ENCODE measurements at places on chromosomes 11 and 22.

DNA sequence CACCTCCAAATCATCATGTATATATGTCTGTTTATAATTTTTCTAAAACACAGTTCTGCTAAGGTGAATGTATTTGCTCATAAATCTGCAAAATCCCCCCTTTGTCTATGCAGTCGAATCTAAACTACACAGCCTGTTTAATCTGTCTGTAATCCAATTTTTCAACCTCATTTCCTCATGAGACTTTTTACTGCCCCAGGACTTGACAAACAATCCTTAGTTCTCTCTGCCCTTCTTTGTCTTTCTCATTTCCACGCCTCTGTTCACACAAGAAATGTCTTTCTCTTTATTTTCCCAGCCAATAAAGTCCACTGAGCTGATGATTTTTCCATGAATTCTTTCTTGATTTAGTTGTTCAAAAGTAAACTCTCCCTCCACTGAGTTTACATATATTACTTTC is 1154.3 kb downstream of the FAM181B start:
- DNase-seq: no peak

GRCh38 chr11:124119103-124119502 is 3.9 kb downstream of the VWA5A start:
- DNase-seq: no peak

GRCh38 chr11:110303414-110303826 is 7.0 kb upstream of the RDX start:
- no peak for DNase-seq

GRCh38 chr11:61910187-61911127 is 6.9 kb downstream of the RAB3IL1 start:
- no peak for DNase-seq

DNA sequence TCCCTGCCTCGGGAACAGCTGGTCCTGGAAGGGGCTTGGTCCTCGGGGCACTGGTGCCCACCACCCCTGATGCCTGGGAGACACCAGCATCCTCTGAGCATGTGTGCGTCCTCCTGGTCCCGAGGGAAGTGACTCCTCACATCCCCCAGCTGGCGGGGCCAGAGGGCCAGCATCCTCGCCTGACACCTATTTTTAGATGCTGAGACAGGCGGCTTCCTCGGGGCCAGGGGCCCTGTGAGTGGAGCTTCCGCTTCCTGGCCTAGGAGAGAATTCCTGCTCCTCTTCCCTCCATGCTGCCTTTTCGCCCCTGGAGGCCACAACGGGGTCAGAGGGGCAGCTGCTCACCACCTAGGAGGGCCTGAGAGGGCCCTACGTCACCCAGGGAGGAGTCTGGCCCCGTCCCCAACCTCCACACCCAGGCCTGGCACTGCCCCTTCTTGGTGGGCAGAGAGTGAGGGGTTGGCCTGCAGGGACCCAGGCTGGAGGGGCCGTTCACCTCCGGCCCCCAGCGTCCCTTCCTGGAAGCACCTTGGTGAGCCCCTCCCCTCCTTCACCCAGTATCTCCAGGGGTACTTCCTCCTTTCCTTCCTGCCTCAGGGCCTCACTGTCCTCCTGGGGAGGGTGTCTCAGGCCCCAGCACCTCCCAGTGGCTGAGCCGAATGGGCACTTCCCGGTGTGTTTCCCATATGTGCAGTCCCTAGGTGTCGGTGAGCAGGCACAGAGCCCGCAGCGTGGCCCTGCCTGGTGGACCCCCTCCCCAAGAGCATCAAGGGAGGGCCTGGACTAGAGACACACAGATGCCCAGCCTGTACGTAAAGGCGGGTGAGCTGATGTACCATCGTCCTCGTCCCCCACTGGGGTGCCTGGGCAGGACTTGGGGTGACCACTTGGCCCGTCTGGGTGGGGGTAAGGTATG is 6.1 kb downstream of the CD81 start:
- DNase-seq: peak; percentile 59

GRCh38 chr11:76023236-76024068 is 182.8 kb downstream of the WNT11 start:
- DNase-seq: no peak

- peak; percentile 23 for DNase-seq
Measured at GRCh38 chr11:32448232-32448631, 12.9 kb upstream of the WT1 start.

GRCh38 chr11:8719721-8720120 is 37.1 kb downstream of the RPL27A start:
- no peak for DNase-seq

DNA sequence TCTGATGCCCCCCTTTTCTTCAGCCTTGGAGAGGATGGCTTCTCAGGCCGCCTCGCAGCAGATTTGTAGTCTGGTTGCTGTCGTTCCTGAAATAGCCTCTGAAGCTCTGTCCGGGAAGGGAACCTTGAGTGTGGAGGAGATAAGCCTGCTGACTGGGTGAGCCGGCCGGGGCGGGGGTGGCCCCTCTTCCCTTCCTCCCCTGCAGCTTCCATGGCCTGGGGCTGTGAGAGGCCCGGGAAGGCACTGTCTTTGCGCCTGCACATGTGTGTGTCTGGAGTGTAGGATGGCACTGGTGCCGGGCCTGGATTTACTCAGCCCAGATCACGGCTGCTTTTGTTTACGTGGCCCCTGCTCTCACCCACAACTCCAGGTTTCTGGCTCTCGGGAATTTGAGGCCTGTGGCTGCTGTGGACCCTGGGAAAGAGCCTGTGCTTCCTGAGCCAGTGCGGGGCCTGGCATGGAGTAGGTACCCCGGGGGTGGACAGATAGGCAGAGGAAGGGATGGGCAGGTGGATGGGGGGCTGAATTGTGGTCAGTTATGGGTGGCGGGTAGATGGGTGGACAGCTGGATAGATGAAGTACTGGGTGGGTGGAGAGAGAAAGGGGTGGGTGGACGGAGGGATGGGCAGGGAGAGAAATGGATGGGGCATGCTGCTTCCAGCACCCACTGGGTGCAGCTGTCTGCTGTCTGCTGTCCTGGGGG is 16.6 kb downstream of the KCNQ1 start:
- no peak for DNase-seq

- DNase-seq: no peak
Measured at GRCh38 chr11:101498891-101499290, 84.9 kb downstream of the TRPC6 start.

DNA sequence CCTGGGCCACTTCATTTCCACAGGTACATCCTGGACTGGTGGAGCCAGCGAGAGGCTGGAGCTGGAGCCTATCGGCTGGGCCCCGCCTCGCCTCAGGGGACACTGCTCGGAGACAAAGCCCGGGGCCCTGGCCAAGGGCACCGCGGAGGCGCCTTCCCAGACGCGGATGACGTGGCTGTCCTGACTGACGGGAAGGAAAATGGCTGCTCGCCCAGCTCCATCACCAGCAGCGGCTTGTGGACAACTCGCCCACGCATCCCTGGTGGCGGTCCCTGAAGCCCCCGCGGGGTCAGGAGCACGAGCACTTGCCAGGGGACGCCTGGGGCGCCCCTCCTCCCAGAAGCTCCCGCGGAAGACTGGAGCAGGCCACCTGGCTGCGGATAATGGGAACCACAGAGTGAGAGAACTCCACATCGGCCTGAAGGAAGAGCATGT is 49.6 kb downstream of the CECR2 start:
- DNase-seq: no peak

- peak; percentile 85 for DNase-seq
Measured at GRCh38 chr11:44095506-44096359, at the start of gene EXT2. Gene EXT2 (plus strand): TSS chr11:44095678. CDS start chr11:44107713, 12,035 bp downstream.

DNA sequence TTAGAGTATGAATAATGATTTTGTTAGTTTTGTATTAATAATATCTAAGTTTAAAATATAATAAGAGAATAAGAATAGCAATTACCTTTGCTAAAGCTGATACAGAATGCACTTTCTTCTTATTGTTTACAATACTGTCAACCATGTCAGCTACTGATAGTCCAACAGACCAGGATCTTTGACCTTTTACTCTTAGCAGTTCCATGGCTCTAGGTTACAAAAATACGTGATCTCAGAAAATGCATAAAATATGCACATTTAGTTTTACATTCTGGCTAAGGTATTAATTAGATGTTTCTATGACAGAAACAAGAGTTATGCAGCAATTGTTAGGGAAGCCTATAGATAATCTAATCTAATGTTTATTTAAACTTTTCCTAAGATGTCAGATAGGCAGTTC is 7.5 kb upstream of the TSG101 start:
- DNase-seq: no peak

- no peak for DNase-seq
Measured at GRCh38 chr11:2363577-2364370, 13.3 kb upstream of the CD81 start.

DNA sequence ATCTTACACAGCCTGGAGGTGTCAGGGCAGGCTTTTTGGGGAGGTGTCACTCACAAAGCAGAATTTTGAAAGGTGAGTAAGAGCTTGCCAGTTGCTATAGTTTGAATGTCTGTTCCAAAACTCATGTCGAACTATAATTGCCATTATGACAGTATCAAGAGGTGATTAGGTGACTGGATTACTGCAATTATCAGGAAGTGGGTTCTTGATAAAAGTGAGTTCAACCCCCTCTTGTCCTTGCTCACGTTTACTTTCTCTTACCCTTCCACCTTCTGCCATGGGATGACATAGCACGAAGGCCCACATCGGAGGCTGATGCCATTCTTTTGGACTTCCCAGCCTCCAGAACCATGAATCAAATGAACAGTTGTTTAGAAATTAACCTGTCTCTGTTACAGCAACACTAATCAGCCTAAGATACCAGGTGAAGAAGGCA is 4.7 kb upstream of the C11orf86 start:
- DNase-seq: no peak

DNA sequence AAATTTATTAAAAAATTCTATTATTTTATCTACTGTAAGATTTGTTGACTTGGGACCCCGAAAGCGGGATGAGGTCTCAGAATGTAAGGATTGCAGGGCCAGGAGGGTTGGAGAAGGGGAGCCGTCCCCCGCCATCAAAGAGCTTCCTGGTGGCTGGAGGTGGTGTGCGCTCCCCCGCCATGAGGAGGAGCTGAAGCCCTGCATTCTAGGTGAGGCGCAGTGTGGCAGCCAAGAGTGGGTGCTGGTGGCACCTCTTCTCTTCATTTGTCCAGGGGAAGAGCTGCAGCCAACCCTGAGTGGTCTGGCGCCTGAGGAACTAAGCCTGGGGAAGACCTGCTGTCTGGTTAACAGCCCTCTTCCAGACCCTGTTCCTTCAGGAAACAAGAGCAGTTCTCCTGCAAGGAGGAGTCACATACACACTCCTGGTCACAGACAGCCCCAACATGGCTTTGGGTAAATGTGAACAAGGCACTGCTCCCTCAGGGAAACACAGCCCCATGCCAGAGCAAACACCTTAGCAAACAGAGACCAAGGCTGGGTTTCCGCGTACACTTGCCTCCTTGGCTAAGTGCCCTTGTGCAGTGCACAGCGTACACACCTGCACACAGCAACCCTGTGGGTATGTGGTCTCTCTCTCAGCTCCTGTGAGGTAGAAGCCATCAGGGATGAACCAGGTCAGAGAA is 17.3 kb downstream of the RTN4RL2 start:
- DNase-seq: no peak

GRCh38 chr11:62061356-62062222 is 62.2 kb upstream of the INCENP start:
- no peak for DNase-seq

GRCh38 chr11:34345991-34346480 is 11.8 kb downstream of the ABTB2 start:
- no peak for DNase-seq

- no peak for DNase-seq
Measured at GRCh38 chr11:26930518-26931247, 63.2 kb upstream of the FIBIN start.

GRCh38 chr11:67344264-67344663 is 9.1 kb downstream of the POLD4 start:
- no peak for DNase-seq

DNA sequence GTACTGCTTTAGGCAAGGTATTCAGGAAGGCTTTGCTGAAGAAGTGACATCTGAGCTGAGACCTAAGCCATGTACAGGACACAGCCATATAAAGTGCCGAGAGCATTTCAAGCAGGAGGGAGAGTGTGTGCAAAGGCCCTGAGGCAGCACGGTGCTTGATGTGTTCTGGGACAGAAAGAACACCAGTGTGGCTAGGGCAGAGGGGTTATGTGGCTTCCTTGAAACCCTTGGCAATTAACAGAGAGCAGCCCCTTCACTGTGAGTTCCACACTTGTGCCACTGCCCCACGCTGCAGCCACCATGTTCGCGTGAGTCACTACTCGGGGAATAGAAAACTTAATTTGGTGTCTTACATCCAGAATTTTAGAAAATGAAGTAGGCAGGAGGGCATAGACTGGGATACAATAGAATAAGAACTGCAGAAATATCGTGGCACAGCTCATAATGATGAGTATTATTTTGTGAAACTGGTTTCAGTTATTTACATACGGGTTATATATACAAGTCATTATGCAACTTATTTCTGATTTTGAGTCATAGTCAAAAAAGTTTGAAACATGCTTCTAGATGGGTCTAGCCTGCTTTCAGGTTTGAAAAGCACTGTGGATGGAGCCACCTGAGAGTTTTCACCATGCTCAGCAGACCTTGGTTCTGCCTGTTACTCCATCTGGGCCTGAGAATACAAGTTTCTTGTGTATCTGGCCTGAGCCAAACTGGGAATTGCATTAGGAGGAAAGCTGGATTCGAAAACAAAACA is 11.8 kb downstream of the IL10RA start:
- DNase-seq: no peak

DNA sequence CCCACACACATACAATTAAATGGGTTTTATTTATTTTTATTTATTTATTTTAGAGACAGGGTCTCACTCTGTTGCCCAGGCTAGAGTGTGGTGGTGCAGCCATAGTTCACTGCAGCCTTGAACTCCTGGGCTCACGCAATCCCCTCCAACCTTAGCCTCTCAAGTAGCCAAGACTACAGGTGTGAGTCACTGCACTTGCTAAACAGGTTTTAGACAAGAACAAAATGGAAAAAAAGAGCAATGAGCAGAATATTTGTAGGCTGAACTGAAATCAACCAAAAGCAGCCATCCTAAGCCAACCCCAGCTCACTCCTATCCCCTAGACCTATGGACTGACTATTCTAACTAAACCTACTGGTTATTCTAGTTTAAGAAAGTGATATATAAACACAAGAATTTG is 37.8 kb downstream of the MRE11 start:
- no peak for DNase-seq

GRCh38 chr11:21976210-21976609 is 216.7 kb upstream of the ANO5 start:
- DNase-seq: no peak

DNA sequence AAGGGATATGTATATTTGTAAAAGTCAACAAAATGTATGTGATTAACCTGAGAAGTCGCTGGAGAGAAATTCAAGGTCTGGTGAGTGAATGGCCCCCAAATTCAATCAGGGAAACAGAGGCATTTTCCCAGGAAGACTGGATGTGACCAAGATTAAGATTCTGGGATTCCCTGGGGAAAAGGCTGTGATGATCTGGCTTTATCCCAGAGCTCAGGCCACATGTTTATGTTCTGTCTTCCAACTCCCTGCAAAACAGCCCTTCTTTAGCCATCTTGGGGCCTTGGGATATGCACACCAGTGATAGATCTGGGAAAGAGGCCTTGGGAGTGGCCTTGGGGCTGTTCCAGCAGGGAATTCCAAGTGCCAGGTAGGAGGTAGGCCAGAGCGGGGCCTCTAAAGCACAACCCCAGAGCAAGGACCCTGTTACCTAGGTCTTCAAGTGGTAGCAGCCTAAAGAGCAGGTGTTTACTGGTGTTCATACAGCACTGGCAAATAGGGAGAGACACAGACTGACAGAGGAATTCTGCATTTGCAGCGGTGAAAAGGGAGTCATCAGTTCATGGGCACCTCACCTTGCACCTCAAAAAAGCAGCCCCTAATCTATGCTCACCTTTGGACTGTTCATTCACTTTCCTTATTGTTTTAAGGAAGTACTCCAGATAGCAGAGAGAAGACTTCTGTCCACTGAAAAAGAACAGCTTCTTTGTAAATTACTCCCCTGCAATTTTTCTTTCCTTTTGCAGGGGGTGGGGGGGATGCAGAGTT is 312.4 kb downstream of the BUD13 start:
- DNase-seq: no peak

All from endothelial cell (in vitro differentiated cells).